ENCODE measurements at places on chromosomes 7 and 10. TPM values are rescaled to one million over a fixed set of nuclear protein-coding genes. Genes with fewer than 3 reads are reported as not detected.

UCN3 gene
- not detected for total RNA-seq

YWHAG gene
- total RNA-seq, result 321 TPM

WEE2 gene
- 1.3 TPM for total RNA-seq

MYOZ1 gene
- total RNA-seq, result not detected

BAMBI gene
- 1.9 TPM for total RNA-seq

NET1 gene
- 17.8 TPM for total RNA-seq

CALML3 gene
- not detected for total RNA-seq

ANXA8 gene
- not detected for total RNA-seq

VWA2 gene
- 2.8 TPM for total RNA-seq

GPR26 gene
- 2.8 TPM for total RNA-seq

LRRD1 gene
- 3.8 TPM for total RNA-seq

TAS2R39 gene
- not detected for total RNA-seq

POLD2 gene
- total RNA-seq, result 56.7 TPM

CDNF gene
- not detected for total RNA-seq

SLC26A5 gene
- total RNA-seq, result 0.31 TPM

Measured in parietal lobe (tissue), 2 donors.